ENCODE measurements at places on chromosomes 11 and 22. TPM values are rescaled to one million over a fixed set of nuclear protein-coding genes. Genes with fewer than 3 reads are reported as not detected.

GRCh38 chr22:46391486-46392136 is 56.1 kb downstream of the TRMU start:
- no peaks in the 10 kb centered on the region for H3K4me1 ChIP-seq
- H3K27me3 ChIP-seq = no peaks in the 10 kb centered on the region
- H3K4me3 ChIP-seq = no peak overlapping the region

DNA sequence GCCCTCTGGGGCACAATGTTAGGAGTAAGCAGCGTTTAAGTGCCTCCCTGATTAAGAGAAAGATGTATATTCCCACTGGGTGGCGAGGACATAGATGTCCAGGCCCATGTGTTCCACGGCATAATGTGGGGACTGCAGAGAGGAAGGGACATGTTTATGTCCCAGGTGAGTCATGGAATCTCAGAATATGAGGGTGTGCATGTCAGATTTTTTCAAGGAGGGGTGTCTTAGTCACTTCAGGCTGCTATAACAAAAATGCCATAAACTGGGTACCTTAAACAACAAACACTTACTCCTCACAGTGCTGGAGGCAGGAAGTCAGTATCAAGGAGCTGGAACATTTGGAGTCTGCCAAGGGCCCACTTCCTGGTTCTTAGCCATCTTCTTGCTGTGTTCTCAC is 55.1 kb downstream of the BCR start:
- H3K27me3 ChIP-seq = no peaks in the 10 kb centered on the region
- no peak for DNase-seq
- peaks cover 25% of the 10 kb centered on the region for H3K36me3 ChIP-seq
- peaks cover 14% of the 10 kb centered on the region for H3K4me1 ChIP-seq
- H3K27ac ChIP-seq = no peak overlapping the region

- peaks cover 63% of the 10 kb centered on the region for H3K36me3 ChIP-seq
- no peak overlapping the region for H3K4me3 ChIP-seq
- no peak for DNase-seq
- H3K4me1 ChIP-seq = no peaks in the 10 kb centered on the region
Observed at GRCh38 chr22:23803001-23803819, 16.4 kb downstream of the SMARCB1 start.

DNA sequence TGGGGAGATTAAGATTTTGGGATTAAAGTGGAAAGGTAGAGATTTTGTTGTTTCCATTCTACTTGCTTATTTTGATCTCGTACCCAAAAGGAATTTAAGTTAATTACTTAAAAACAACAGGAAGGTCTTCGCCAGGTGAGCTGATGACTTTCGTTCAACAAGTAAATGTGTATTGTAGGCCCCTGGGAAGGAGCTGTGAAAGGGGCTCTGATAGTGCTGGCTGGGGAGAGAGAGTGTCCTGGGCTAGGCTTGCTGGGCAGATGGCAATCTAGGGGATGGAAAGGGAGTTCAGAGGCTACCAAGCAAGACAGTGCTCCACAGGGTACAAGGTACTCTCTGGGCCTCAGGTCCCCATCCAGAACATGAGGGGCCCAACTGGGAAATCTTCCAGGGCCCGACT is 189.4 kb downstream of the CEP164 start:
- no peaks in the 10 kb centered on the region for H3K36me3 ChIP-seq
- DNase-seq = no peak
- no peak overlapping the region for H3K4me3 ChIP-seq
- no peak overlapping the region for H3K27ac ChIP-seq
- no peaks in the 10 kb centered on the region for H3K4me1 ChIP-seq
- H3K27me3 ChIP-seq = no peaks in the 10 kb centered on the region

DNA sequence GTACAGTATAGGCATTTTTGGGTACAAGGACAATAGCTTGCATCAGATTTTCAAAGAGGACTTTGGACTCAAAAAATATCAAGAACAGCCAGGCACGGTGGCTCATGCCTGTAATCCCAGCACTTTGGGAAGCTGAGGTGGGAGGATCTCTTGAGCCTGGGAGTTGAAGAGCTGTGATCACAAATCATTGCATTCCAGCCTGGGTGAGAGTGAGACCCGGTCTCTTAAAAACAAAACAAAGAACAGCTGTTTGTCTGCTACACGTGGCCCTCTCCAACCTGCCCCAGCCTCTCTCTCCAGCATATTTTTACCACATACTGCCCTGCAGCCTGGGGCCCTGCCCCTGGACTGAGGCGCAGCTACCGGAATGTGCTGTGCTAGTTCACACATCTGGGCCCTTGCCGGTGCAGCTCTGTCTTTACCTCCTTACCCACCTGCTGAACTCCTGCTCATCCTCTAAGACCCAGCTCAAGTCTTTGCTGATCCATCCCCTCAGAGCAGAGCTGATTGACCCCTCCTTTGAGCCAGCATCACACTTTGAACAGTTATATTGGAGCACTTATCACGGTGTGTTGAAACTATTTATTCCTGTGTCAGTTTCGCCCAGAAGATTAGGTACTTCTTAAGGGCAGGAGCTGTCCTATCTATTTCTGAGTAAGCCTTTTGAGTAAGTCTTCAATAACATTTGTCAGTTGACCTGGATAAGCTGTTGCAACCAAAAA is 29.4 kb downstream of the GRIK4 start:
- H3K27me3 ChIP-seq = no peaks in the 10 kb centered on the region
- DNase-seq = no peak
- H3K4me1 ChIP-seq = no peaks in the 10 kb centered on the region
- no peaks in the 10 kb centered on the region for H3K36me3 ChIP-seq
- no peak overlapping the region for H3K27ac ChIP-seq

DNA sequence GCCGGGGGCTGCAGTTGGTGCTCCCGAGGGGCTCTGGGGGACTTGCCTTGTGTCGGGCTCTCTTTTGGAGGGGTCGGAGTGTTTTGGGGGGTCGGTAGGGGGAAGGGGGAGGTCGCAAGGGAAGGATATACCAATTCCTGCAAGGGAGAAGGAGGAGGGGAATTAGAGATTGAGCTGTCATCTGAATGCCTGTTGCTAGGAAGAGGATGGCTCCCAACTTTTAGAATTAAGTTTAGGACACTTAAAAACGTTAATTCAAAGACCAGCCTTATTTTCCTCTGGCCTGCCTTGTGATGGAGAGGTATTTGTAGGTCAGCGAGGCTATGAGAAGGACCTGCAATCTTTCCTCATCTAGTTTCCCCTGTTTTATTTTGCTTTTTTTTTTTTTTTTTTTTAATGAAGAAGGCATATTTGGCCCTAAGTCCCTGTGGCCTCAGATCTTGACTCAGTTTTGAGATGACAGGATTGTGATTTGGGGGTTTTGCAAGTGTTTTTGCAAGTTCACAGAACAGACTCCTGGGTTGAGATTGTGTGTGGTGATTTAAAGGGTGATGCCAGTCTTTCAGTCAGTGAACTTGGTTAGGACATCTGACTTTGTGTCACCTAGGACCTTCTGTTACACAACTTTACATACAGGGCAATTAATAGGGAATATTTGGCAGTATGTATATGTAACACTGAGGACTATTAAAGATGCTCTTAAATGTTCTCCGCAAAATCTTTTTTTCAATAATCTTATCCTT is 672 bp downstream of the TMEM135 start:
- no peak overlapping the region for H3K27ac ChIP-seq
- H3K4me1 ChIP-seq = peaks cover 3% of the 10 kb centered on the region
- H3K36me3 ChIP-seq = peaks cover 4% of the 10 kb centered on the region
- no peaks in the 10 kb centered on the region for H3K27me3 ChIP-seq
- H3K4me3 ChIP-seq = peak overlapping the region; percentile 93

GRCh38 chr11:56048480-56048879 is 21.0 kb downstream of the OR5AS1 start:
- H3K4me3 ChIP-seq = no peak overlapping the region
- H3K27ac ChIP-seq = no peak overlapping the region
- no peaks in the 10 kb centered on the region for H3K36me3 ChIP-seq
- no peak for DNase-seq
- H3K4me1 ChIP-seq = no peaks in the 10 kb centered on the region

DNA sequence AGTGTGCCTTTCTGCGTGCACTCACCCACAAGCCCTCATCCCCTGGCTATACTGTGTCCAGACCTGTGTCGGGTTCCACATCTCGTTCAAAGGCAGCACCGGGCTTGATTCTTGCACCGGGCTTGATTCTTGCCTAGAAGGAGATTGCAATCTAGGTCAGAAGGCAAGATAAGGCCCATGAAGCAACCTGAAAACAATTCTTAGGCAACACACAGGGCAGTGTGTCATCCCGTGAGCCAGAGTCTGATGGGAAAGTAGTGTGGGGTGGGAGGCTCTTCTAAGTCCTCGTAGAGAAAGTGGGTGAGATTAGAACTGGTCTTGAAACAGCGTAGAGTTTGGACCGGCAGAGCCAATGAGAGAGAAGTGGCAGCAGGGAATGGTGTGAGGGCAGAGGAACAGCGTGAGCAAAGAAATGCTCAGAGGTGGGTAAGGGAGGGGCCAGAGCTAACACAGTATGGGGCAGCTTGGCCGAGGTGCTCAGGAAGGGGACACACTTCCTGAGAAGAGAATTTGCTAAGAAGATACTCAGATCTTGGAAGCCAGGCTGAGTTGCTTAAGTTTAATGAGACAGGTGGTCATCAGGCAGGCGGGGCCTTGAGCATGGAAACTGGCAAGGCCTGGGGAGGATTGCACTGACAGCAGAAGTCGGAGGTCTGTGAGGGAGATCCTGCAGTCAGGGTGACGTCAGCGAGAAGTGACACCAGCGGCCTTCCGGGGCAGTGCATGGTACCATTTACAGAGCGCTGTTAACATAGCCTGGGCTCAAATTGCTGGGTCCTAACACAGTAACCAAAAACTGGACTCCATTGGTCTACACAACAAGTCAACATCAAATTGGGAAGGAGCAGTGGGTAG is 40.7 kb upstream of the DKK3 start:
- H3K27me3 ChIP-seq = no peaks in the 10 kb centered on the region
- no peaks in the 10 kb centered on the region for H3K4me1 ChIP-seq
- no peak overlapping the region for H3K27ac ChIP-seq
- no peak for DNase-seq
- no peaks in the 10 kb centered on the region for H3K36me3 ChIP-seq
- no peak overlapping the region for H3K4me3 ChIP-seq

- no peak overlapping the region for H3K27ac ChIP-seq
- H3K36me3 ChIP-seq = no peaks in the 10 kb centered on the region
- DNase-seq = peak; percentile 86
- peak overlapping the region; percentile 34 for H3K4me3 ChIP-seq
Observed at GRCh38 chr11:70568035-70568813, 169.9 kb downstream of the CTTN start.

DNA sequence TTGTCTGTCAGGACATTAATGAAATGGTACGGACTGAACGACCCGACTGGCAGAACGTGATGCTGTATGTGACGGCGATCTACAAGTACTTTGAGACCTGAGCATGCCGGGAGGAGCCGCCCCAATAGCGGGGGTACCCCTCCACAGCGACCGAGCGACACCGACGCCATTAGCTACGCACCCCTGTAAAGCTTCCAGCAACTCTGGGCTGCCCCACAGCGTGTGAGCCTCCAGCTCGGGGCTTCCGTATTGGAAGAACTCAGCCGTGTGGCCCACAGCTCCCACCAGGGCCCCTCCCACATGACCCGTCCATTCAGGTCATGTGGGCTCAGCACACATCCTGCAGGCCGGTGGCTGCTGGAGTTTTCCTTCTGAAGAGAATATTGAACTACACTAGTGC is 12.9 kb upstream of the ADORA2A start:
- no peak overlapping the region for H3K27ac ChIP-seq
- no peaks in the 10 kb centered on the region for H3K4me1 ChIP-seq
- H3K4me3 ChIP-seq = no peak overlapping the region
- H3K27me3 ChIP-seq = no peaks in the 10 kb centered on the region
- no peak for DNase-seq

DNA sequence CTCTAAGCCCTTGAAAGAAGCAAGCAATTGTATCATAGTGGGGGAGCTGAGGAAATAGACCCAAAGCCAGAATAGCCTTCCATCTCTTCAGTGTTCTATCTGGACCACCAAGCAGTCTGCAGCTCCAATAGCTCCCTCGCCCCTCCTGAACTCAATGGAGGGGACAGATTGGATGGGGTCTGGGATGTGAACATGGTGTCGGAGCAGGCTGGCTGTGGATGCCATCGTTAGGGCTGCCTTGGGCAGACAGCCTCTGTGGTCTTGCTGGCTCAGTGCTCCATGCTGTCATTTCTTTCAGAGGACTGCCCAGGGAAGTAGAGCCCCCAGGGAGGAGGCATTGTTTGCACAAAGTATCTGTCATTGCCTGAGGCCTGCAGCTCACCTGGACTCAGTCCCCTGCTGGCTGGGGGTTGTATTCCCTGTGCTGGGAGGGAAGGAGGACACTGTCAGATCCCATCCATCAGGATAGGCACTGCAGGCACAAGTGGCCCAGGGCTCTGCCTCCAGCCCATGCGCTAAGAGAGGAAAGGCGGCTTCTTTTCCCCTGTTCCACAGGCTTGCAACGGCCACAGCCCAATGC is 537.7 kb downstream of the BUD13 start:
- no peak overlapping the region for H3K27ac ChIP-seq
- no peaks in the 10 kb centered on the region for H3K36me3 ChIP-seq
- no peaks in the 10 kb centered on the region for H3K4me1 ChIP-seq
- no peaks in the 10 kb centered on the region for H3K27me3 ChIP-seq

- DNase-seq = no peak
- no peaks in the 10 kb centered on the region for H3K4me1 ChIP-seq
- H3K36me3 ChIP-seq = no peaks in the 10 kb centered on the region
Observed at GRCh38 chr22:22123118-22123959, 121.2 kb upstream of the VPREB1 start.

DNA sequence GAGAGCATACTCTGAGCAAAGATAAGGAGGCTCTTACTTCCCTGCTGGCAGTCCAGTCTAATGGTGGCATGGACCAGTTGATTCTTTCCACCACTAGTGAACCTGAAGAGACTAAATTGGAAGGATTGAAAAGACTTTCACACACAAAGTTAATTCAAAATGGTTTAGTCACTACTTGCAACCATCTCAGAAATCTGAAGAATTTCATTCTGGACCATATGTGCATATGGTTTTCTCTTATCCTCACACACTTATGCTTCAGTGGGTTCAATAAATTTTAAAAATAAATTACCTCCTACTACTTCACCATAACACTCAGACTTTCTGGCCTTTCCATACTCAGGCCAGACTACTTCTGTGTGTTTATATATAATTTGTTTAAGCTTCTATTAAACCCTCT is 44.7 kb downstream of the CADM1 start:
- H3K27ac ChIP-seq = no peak overlapping the region
- no peaks in the 10 kb centered on the region for H3K36me3 ChIP-seq
- DNase-seq = no peak
- peaks cover 4% of the 10 kb centered on the region for H3K4me1 ChIP-seq

DNA sequence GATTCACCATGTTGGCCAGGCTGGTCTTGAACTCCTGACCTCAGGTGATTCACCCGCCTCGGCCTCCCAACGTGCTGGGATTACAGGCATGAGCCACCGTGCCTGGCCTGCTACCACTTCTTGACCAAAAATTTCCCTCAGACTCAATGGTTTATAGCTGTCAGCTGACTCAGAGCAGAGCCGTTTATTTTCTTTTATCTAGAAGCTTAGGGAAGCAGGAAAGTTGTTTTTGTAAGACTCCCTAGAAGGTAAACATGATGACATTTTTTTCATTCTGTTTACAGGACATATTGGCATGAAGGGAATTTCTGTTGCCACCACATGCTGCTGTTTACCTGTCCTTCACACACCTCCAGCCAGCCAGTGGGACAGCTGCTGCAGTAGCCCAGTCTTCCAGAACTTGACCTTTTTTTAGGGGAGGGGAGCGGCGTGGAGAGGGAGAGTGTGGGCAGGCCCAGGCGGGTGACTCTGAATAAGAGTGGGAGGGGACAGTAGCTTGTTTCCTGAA is 56.1 kb upstream of the PTPRJ start:
- no peak overlapping the region for H3K27ac ChIP-seq
- no peaks in the 10 kb centered on the region for H3K4me1 ChIP-seq
- no peaks in the 10 kb centered on the region for H3K36me3 ChIP-seq
- DNase-seq = no peak
- no peaks in the 10 kb centered on the region for H3K27me3 ChIP-seq
- H3K4me3 ChIP-seq = no peak overlapping the region

RIMBP3C gene
- total RNA-seq = 0.22 TPM

CCDC87 gene
- 0.88 TPM for total RNA-seq

SGSM1 gene
- total RNA-seq = 3.2 TPM

PITPNM1 gene
- 50.1 TPM for total RNA-seq

TSSK2 gene
- total RNA-seq = not detected
